Mesothelial cell of epicardium (in vitro differentiated cells): ENCODE measurements at places on chromosomes 3 and 15. TPM values are rescaled to one million over a fixed set of nuclear protein-coding genes. Genes with fewer than 3 reads are reported as not detected.

GRCh38 chr15:47466357-47466756 lies 250.9 kb upstream of the SEMA6D start:
- H3K27me3 ChIP-seq, result no peaks in the 10 kb centered on the region
- no peak for DNase-seq
- H3K4me3 ChIP-seq, result no peak overlapping the region
- H3K4me1 ChIP-seq, result peaks cover 18% of the 10 kb centered on the region

- no peaks in the 10 kb centered on the region for H3K36me3 ChIP-seq
- peaks cover 24% of the 10 kb centered on the region for H3K4me1 ChIP-seq
- no peak for DNase-seq
Measured at GRCh38 chr15:77547801-77548588, 84.7 kb downstream of the LINGO1 start.

DNA sequence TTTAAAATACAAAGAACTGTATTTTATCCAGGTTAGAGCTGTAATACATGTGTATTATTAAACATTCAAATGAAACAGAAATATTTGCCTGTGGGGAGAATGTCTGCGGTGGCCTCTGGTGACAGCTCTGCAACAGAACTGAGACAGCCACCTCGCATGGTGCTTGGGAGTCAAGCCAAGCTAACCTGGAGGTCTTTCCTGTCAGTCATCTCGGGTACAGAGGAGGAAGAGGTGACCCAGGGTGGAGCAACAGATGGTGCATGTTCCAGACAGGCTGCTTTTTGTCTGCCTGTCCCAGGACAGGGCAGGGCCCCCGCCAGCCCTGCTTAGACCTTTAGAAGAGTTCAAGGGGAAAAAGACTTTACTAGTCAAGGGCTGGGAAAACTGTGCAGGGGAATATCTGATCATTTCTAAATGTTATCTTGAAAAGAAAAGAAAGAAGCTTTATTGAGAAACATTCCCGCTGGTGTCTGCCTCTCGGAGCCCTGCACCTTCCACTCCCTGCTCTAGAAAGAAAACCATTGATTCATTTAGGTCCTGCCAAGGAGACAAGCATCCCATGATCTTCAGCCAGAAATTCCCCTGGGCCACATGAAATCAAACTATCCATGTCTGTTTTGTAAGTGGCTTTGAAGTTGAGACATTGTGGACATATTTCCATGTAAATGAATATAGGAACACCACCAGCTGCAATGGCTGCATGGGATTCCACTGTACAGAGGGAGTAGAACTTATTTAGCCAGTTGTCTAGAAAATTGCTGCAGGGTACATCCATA lies 5.5 kb upstream of the NR2E3 start:
- peak overlapping the region; percentile 89 for H3K27ac ChIP-seq
- no peak for DNase-seq
- H3K36me3 ChIP-seq, result peaks cover 3% of the 10 kb centered on the region
- H3K4me3 ChIP-seq, result no peak overlapping the region

- H3K27me3 ChIP-seq, result no peaks in the 10 kb centered on the region
- no peak overlapping the region for H3K27ac ChIP-seq
- H3K4me3 ChIP-seq, result no peak overlapping the region
- peaks cover 4% of the 10 kb centered on the region for H3K36me3 ChIP-seq
- H3K4me1 ChIP-seq, result no peaks in the 10 kb centered on the region
Measured at GRCh38 chr15:60982249-60982910, 246.7 kb downstream of the RORA start.

Gene SLC26A6
- 18.0 to 22.7 TPM (median 21.6 TPM) in 3 replicates for total RNA-seq

DNA sequence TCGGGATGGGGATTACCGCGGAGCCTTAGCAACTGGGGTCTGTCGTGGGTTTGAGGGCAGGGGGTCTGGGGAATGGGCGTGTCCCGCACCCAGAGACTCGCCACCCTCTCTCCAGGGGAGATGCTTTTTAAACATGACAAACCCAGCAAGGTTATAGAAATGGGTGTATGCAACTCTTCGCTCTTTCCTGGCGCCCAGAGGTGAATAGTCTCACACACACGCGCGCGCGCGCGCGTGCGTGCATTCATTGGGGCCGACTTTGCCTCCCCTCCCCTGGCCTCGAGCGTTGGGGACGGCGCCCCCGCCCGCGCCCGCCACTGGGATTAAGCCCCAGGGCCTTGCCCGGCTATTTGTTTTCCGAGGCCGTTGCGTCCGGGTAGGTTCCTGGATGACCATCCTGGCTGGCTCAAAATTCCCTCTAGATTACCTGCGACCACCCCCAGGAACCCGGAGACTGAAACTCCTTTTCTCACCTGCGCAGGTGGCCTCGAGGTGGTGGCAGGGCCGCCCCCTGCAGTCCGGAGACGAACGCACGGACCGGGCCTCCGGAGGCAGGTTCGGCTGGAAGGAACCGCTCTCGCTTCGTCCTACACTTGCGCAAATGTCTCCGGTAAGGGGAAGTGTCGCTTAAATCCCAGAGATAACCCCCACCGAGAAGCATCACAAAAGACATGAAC lies 777 bp downstream of the GPR160 start:
- peaks cover 61% of the 10 kb centered on the region for H3K27me3 ChIP-seq
- no peak overlapping the region for H3K27ac ChIP-seq
- no peak for DNase-seq

Gene ITGA11
- 2.3 to 3.5 TPM (median 2.7 TPM) in 3 replicates for total RNA-seq

- DNase-seq, result no peak
- no peaks in the 10 kb centered on the region for H3K27me3 ChIP-seq
- H3K36me3 ChIP-seq, result no peaks in the 10 kb centered on the region
- peaks cover 16% of the 10 kb centered on the region for H3K4me1 ChIP-seq
- H3K27ac ChIP-seq, result peak overlapping the region; percentile 8
Measured at GRCh38 chr3:78204977-78205376, 1165.1 kb downstream of the ROBO2 start.

- H3K4me3 ChIP-seq, result no peak overlapping the region
- H3K4me1 ChIP-seq, result no peaks in the 10 kb centered on the region
Measured at GRCh38 chr3:95237783-95238182, 1174.9 kb downstream of the NSUN3 start.

GRCh38 chr3:47097864-47098263 lies 66.0 kb downstream of the SETD2 start:
- peaks cover 12% of the 10 kb centered on the region for H3K4me1 ChIP-seq
- H3K27me3 ChIP-seq, result no peaks in the 10 kb centered on the region
- no peak overlapping the region for H3K4me3 ChIP-seq
- DNase-seq, result no peak

GRCh38 chr15:25825207-25825606 lies 37.9 kb downstream of the ATP10A start:
- H3K27ac ChIP-seq, result no peak overlapping the region
- H3K36me3 ChIP-seq, result peaks cover 3% of the 10 kb centered on the region
- H3K4me1 ChIP-seq, result no peaks in the 10 kb centered on the region
- no peak for DNase-seq

- no peak overlapping the region for H3K4me3 ChIP-seq
- H3K4me1 ChIP-seq, result peaks cover 10% of the 10 kb centered on the region
- DNase-seq, result no peak
Measured at GRCh38 chr15:85525755-85526154, 145.4 kb downstream of the AKAP13 start.

GRCh38 chr15:87387766-87388165 lies 868.8 kb downstream of the NTRK3 start:
- H3K36me3 ChIP-seq, result no peaks in the 10 kb centered on the region
- no peak for DNase-seq
- no peak overlapping the region for H3K27ac ChIP-seq

DNA sequence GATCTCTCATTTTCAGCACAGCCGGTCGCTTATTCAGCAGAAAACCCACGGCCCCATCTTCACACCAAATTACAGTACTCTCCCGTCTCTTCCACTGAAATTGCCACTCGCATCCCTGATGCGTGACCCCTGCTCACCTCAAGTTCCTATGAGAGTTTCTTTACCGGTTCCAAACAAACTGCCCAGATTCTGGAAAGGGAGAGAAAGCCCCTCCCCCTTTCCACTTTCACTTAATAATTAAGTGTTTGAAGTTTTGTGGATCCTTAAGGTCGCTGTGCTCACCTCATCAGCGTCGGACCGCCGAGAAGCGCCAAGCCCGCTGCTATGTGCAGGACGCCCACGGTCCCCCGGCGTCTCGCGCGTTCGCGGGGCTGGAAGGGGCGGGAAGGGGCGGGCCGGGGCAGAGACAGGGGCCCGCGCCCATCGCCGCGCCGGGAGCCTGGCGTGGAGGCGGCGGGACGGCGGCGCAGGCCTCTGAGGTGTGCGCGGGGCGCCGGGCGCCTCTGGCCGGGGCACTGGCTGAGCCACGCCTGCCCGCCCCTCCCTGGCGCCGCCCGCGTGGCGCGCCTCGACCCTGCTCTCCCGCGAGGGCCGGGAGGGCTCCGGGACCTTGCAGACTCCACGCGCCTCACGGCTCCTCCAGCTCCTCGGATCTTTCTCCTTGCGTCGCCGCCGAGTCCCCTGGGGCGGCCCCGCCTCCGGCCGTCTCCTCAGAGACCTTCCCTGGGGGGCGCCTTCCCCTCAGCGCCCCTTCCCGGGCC lies at the start of gene GPR156:
Gene GPR156 (minus strand): TSS at position 476 of the 761 bp plus-strand sequence. CDS start 41,124 bp downstream, outside the sequence.
- peak within 1 kb of the TSS; percentile 71 for H3K4me3 ChIP-seq
- H3K27ac ChIP-seq, result peak within 1 kb of the TSS; percentile 89
- DNase-seq, result no peak
- peaks cover 4% of the 10 kb centered on the region for H3K27me3 ChIP-seq
- peaks cover 20% of the 10 kb centered on the region for H3K4me1 ChIP-seq

- no peak for DNase-seq
- no peak overlapping the region for H3K4me3 ChIP-seq
- H3K27me3 ChIP-seq, result no peaks in the 10 kb centered on the region
- H3K4me1 ChIP-seq, result peaks cover 20% of the 10 kb centered on the region
- peak overlapping the region; percentile 50 for H3K27ac ChIP-seq
Measured at GRCh38 chr15:26295336-26296085, 432.4 kb upstream of the ATP10A start.

DNA sequence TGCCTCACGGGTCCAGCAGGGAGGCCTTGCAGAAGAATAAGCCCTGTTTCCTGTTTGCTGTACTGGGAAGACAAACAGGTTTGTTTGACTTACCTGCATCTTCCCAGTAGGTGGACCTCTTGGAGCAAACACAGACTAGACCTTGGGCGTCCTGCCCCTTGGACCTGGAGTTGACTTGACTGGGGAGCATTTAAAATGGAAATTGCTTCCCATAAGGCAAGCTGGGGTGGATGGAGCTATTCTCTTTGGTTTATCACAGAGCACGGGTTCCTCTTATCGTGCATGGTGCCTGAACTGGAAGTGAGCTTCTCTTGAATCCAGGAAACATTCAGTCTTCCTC lies 151.4 kb downstream of the RPLP1 start:
- peaks cover 3% of the 10 kb centered on the region for H3K4me1 ChIP-seq
- no peak overlapping the region for H3K4me3 ChIP-seq
- H3K36me3 ChIP-seq, result no peaks in the 10 kb centered on the region
- DNase-seq, result no peak

- no peaks in the 10 kb centered on the region for H3K4me1 ChIP-seq
- no peak overlapping the region for H3K4me3 ChIP-seq
- no peak overlapping the region for H3K27ac ChIP-seq
- no peaks in the 10 kb centered on the region for H3K27me3 ChIP-seq
- H3K36me3 ChIP-seq, result peaks cover 66% of the 10 kb centered on the region
- no peak for DNase-seq
Measured at GRCh38 chr3:197606468-197606867, 50.7 kb upstream of the BDH1 start.

DNA sequence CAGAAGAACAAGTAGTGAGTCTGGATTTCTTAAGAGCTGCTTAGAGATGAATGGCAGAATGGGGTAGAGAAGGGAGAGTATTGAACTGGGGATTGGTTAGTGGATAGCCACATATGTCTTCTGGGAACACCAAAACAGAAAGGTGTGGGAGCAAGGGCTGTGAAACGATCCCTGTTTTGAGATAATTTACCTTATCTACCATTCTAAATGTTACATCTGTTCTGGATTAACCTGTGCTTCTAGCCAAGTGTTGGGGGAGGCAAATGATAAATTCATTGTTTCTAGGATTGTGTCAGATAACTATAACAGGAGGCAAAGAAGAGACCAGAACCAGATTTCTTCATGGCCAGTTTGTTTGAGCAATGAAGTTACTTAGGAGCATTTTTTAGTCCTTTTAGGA lies 8.4 kb downstream of the NR1D2 start:
- H3K27me3 ChIP-seq, result no peaks in the 10 kb centered on the region
- no peak overlapping the region for H3K4me3 ChIP-seq
- no peak overlapping the region for H3K27ac ChIP-seq
- no peak for DNase-seq

Gene NR1I2
- 0.07 to 0.20 TPM (median 0.11 TPM) in 3 replicates for total RNA-seq

Gene ADGRG7
- not detected in 3 replicates for total RNA-seq

- no peaks in the 10 kb centered on the region for H3K4me1 ChIP-seq
- no peaks in the 10 kb centered on the region for H3K27me3 ChIP-seq
- no peak for DNase-seq
- H3K36me3 ChIP-seq, result peaks cover 43% of the 10 kb centered on the region
Measured at GRCh38 chr3:197881270-197881969, 68.6 kb upstream of the RPL35A start.

- H3K4me3 ChIP-seq, result no peak overlapping the region
- peaks cover 23% of the 10 kb centered on the region for H3K27me3 ChIP-seq
- no peak for DNase-seq
Measured at GRCh38 chr3:32586356-32586755, 15.7 kb upstream of the DYNC1LI1 start.

Gene ACOX2
- 29.4 to 31.0 TPM (median 30.9 TPM) in 3 replicates for total RNA-seq
